ENCODE measurements at places on chromosomes 7 and 10. TPM values are rescaled to one million over a fixed set of nuclear protein-coding genes. Genes with fewer than 3 reads are reported as not detected.

DNA sequence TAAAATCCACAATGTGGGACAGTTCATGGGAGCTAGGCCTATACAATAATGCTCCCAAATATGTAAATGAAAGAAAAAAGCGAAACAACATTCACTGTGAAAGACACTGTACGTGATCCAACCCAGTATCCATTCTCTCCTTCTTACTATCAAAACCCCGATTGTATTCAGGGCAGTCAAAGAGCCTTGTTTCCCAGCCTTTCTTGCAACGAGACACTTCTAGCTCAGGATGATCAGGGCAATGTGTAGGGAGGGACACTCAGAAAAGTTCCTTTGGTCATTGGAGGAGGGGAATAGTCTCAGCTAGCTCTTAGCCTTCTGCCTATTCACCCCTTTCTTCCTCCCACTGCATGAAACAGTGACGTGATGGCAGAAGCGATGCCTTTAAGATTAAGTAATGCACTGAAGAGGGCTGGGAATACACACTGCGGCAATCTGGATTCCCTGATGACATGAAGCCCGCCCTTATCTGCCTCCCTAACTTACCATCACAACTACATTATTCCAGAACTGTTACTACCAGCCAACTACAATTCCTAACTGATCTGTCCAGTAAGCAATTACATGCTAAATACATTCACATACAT is 27.3 kb downstream of the UBE2H start:
- no peak for DNase-seq
- H3K27me3 ChIP-seq, result no peaks in the 10 kb centered on the region
- H3K36me3 ChIP-seq, result no peaks in the 10 kb centered on the region
- no peak overlapping the region for H3K4me3 ChIP-seq
- H3K4me1 ChIP-seq, result no peaks in the 10 kb centered on the region

GRCh38 chr10:114408968-114409444 is 4.7 kb upstream of the AFAP1L2 start:
- H3K4me1 ChIP-seq, result no peaks in the 10 kb centered on the region
- DNase-seq, result no peak
- H3K36me3 ChIP-seq, result no peaks in the 10 kb centered on the region

Gene MKRN1
- total RNA-seq, result 175 TPM

Gene ARMH3
- 25.1 TPM for total RNA-seq

Gene SLC25A40
- 25.7 TPM for total RNA-seq

Gene AKR1D1
- total RNA-seq, result not detected

GRCh38 chr7:135185471-135186260 is 15.2 kb upstream of the CYREN start:
- no peaks in the 10 kb centered on the region for H3K36me3 ChIP-seq
- H3K27ac ChIP-seq, result no peak overlapping the region
- H3K4me3 ChIP-seq, result no peak overlapping the region
- H3K27me3 ChIP-seq, result no peaks in the 10 kb centered on the region

Gene PPP1R9A
- 17.7 TPM for total RNA-seq

Gene SORCS1
- total RNA-seq, result 1.6 TPM

Gene HOXA10
- total RNA-seq, result 26.0 TPM

DNA sequence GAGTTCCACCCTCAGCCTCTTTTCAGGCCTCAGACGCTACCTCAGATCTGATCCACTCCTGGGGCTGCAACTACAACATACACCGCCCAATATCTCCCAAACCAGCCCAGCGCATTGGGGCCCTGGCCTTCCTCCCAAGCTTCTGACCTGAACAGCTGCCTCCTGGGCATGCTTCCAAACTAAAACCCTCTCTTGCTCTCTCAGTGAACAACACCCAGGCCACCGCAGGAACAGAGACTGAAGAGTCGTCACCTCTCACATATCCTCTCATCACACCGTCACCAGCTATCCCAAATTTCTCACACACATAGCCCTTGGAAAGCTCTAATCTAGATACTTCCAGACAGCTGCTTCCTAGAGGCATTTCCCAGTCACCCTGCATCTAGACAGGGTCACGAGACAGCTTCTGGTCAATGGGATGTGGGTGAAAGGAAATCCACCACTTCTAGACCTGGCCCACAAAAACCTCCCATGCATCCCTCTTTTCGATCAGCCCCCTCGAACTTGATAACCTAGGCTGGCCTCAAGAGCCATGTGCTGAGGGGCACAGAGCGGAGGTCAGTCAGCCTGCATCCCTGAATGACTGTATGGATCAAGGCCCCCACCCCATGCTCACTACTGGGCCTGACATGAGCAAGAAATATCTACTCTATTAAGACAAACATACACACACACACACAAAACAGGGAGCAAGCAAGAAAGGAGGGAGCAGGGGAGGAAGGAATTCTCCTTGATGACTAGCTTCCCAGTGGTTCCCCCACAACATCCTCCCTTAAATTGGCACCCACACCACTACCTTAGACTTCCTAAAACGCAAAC is 1.8 kb downstream of the PARP12 start:
- DNase-seq, result peak; percentile 53
- peak overlapping the region; percentile 89 for H3K27ac ChIP-seq
- H3K27me3 ChIP-seq, result no peaks in the 10 kb centered on the region
- H3K4me1 ChIP-seq, result peaks cover 11% of the 10 kb centered on the region
- H3K4me3 ChIP-seq, result peak overlapping the region; percentile 69

Gene ADO
- total RNA-seq, result 13.5 TPM

Gene CYP2C19
- total RNA-seq, result 0.16 TPM

- H3K27ac ChIP-seq, result no peak overlapping the region
- H3K4me1 ChIP-seq, result no peaks in the 10 kb centered on the region
- H3K36me3 ChIP-seq, result no peaks in the 10 kb centered on the region
- H3K27me3 ChIP-seq, result no peaks in the 10 kb centered on the region
Observed at GRCh38 chr10:100864978-100865377, 47.8 kb upstream of the SLF2 start.

DNA sequence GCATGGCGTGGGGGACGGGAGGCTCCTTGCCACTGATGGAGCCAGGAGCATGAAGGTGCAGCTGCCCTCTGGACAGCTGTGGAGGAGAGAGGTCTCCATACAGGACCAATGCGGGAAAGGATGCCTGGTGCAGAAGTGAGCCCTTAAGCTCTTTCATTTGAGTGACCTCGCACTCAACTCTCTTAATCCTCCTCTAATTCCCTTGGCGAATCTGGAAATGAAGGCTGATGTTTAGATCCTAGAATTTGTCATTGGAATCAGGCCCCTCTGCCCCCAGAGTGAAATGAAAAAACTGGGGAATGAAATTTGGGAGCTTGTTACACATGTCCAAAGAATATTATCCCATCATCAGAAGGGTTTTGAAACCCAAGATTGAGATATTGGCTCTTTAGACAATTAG is 639.5 kb downstream of the LRMDA start:
- H3K4me1 ChIP-seq, result no peaks in the 10 kb centered on the region
- no peak overlapping the region for H3K27ac ChIP-seq
- no peak overlapping the region for H3K4me3 ChIP-seq
- no peaks in the 10 kb centered on the region for H3K36me3 ChIP-seq
- no peak for DNase-seq
- no peaks in the 10 kb centered on the region for H3K27me3 ChIP-seq

DNA sequence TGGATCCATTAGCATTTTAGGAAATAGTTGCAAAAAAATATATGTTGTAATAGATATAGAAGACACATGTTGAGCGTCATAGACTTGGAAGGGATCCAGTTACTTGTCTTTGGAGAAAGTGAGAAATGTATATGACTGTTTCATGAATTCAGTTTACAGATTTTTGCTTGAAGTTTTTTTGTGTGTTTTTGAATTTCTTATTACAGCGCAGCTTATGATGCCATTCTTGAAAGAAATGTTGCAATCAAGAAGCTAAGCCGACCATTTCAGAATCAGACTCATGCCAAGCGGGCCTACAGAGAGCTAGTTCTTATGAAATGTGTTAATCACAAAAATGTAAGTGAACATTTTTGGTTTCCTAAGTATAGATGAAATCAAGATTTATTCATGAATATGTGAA is 98.2 kb downstream of the MAPK8 start:
- no peaks in the 10 kb centered on the region for H3K4me1 ChIP-seq
- H3K4me3 ChIP-seq, result no peak overlapping the region
- DNase-seq, result no peak
- no peaks in the 10 kb centered on the region for H3K27me3 ChIP-seq

DNA sequence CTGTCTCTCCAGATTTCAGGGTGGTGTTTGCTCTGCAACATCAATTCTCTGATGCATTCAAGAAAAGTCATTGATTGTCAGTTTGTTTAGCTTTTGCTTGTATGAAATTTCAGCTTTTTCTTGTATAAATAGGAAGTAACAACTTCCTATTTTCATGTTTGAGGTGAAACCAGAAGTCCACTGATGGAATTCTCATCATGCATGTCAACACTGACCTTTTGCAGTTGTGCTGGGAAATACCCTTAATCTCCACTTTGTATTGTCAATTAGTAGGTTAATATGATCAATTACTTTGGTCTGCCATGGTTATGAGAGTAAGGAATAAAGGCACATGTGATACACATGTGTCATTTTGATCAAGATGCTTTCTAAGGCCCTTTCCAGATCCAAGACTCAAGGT is 208.8 kb upstream of the HPS1 start:
- DNase-seq, result no peak
- no peaks in the 10 kb centered on the region for H3K36me3 ChIP-seq
- no peaks in the 10 kb centered on the region for H3K4me1 ChIP-seq
- no peak overlapping the region for H3K4me3 ChIP-seq
- H3K27ac ChIP-seq, result no peak overlapping the region
- H3K27me3 ChIP-seq, result no peaks in the 10 kb centered on the region

DNA sequence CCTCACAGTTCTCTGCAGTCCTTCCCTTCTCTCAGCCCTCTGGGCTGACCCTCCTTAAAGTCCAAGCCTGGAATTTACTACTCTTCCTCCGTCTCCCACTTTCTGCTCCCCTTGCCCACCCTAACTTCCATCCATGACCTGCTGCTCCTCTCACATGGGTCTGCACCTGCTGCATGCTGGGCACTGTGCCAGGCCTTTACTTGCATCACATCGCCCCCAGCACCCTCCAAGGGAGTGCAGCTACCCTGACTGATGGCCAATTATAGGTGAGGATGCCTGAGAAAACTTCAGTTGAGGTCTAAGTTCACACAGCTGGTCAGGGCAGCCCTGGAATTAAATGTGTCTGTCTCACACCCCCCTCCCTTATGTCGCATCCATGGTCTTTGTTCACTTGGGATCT is 53.6 kb upstream of the ZPBP start:
- no peaks in the 10 kb centered on the region for H3K27me3 ChIP-seq
- no peak overlapping the region for H3K4me3 ChIP-seq
- DNase-seq, result no peak
- no peaks in the 10 kb centered on the region for H3K4me1 ChIP-seq
- H3K36me3 ChIP-seq, result no peaks in the 10 kb centered on the region
- H3K27ac ChIP-seq, result no peak overlapping the region

All from colonic mucosa (tissue), 4 donors.